ENCODE measurements at places on chromosomes 7 and 10.

- DNase-seq = no peak
These were observed 14.6 kb downstream of the PARP12 start for GRCh38 chr7:140048138-140048537.

- no peak for DNase-seq
These were observed 98.4 kb upstream of the PTPRZ1 start for GRCh38 chr7:121774563-121774962.

GRCh38 chr10:122992031-122992585, 11.9 kb downstream of the PSTK start:
- DNase-seq = no peak

DNA sequence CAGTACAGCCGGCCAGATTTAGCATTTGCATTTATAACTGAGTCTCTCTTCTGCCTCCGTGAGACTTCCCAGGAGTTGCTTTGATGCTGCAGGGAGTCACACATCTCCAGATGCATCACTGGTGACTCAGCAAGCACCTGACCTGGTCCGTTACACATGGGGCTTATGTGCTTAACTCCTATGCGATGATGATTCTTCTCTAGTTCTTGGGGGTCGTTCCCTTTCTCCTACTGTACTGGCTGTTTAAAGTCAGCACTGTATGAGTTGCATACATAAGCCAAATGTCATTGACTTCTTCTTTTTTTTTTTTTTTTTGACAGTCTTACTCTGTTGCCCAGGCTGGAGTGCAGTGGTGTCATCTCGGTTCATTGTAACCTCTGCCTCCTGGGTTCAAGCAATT, 13.0 kb upstream of the AKR1E2 start:
- no peak for DNase-seq

GRCh38 chr10:131874991-131875451, 25.8 kb upstream of the PPP2R2D start:
- peak; percentile 76 for DNase-seq

GRCh38 chr10:11468126-11468742, 143.2 kb downstream of the USP6NL start:
- DNase-seq = no peak

- DNase-seq = no peak
These were observed 111.1 kb downstream of the EBF3 start for GRCh38 chr10:129852829-129853561.

Data from mesothelial cell of epicardium (in vitro differentiated cells).